Neural crest cell (in vitro differentiated cells): ENCODE measurements at places on chromosomes 11 and 22.
A peak's percentile ranks its signal among the peaks of the same experiment; 100 is the strongest.

DNA sequence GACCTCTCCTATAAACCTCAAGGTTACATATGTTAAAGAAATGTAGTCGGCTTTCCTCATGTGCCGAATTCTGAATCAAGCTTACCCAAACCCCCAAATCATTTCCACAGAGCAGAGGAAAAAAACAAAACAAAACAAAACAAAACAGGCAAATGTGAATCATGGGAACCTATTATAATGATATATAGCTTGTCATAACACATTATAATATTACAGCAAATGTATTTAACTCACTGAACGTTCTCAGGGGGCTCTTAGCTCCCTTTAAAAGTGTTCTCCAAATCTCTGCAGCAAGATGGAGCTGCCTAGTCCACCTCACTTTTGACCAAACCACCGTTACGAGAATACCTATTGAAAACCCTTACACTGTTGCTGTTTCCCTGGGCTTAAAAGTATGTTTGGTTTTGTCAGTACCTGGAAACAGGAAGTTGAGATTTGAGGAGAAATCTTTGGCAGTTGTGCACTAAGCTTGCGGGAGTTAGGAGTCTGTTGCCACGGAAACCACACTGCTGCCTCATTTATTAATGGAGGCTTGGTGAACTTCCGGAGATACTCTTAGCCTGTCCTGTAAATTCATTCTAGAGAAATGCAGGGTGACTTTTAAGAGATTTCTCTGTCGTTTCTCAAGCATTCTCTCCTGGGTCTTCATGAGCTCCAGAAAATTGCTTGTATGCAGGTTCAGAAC is 167.0 kb upstream of the RASSF10 start:
- DNase-seq = no peak

GRCh38 chr11:95465887-95466286 is 234.9 kb upstream of the SESN3 start:
- no peak for DNase-seq

DNA sequence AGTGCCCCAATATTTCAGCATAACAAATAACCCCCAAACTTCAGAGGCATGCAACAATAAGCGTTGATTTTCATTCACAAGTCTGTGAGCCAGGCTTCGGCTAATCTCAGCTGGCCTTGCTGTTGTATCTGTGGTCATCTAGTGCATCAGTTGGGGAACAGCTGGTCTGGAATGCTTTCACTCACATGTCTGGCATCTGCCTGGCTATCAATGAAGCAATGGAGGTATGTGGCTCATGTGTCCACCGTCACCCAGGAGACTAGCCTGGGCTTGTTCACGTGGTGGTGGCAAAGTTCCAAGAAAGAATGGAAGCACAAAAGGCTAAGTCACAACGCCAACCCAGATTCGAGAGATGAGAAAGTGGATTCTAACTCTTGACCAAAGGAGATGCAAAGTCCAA is 304.8 kb upstream of the ISX start:
- no peak for DNase-seq

GRCh38 chr22:45814198-45814597 is 142.6 kb downstream of the ATXN10 start:
- no peak for DNase-seq

GRCh38 chr22:23365961-23366360 is 185.7 kb downstream of the BCR start:
- no peak for DNase-seq

DNA sequence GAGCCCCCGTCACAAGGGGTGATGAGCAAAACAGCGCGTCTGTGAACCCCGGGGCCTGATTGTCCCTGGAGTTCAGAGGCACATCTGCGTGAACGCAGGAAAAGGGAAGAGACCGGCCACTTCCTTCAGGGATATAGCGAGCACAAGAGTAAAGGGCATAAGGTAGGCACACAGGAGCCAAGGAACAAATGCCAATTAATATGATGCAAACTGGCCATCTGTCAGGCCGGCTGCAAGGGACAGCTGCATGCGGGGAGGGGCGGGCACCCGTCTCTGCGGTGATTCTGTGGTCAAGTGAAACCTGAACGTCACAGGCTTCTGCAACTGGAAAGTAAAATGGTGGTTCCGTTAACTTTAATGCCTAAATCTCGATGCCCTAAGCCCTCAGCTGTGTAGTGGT is 64.7 kb downstream of the TRIM29 start:
- no peak for DNase-seq

DNA sequence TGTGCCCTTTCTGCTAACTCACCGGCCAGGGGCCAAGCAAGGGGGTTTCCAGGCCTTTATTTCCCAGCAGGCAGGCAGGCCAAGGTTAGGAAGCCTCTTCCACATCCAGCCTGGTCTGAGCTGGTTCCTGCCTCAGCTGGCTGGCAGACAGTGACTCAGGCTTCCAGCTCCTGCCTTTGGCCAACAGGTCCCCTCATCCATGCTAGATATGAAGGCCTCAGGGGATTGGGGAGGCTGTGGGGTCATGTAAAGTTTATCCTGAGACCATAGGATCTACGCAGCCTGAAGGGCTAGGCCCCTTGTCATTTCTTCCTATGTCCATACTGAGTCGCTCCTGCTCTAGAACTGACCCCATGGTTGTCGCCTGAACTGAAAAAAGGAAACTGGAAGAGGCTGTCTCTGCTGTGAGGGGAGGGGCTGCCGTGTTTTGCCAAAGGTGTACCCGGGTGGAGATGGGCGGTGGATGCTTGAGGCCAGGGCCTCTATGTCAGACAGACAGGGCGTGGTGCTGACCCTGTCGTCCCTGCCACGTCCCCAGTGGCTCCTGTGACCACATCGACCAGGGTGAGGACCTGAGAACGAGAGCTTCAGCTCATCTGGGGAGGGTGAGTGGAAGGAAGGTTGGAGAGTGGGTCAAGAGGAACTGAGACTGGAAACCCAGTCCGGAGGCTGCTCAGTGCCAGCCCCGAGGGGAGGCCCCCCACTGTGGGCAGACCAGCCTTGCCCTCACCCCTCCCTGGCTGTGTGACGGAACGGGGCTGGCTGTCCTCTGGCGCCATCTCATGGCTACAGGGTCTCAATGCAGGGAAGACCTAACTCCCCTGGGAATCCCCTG is 17.0 kb downstream of the P2RY6 start:
- peak; percentile 80 for DNase-seq

DNA sequence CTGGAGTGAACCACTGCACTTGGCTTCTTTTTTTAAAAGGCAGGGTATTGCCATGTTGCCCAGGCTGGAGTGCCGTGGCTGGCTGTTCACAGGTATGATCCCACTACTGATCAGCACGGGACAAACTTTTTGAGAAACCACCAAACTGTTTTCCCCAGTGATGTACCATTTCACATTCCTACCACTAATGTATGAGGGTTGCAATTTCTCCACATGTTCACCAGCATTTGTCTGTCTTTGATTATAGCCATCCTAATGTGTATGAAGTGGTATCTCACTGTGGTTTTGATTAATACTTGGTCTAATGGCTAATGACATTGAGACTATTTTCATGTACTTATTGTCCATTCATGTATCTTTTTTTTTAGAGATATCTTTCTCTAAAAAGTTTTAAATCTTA is 41.5 kb upstream of the EP300 start:
- DNase-seq = no peak

DNA sequence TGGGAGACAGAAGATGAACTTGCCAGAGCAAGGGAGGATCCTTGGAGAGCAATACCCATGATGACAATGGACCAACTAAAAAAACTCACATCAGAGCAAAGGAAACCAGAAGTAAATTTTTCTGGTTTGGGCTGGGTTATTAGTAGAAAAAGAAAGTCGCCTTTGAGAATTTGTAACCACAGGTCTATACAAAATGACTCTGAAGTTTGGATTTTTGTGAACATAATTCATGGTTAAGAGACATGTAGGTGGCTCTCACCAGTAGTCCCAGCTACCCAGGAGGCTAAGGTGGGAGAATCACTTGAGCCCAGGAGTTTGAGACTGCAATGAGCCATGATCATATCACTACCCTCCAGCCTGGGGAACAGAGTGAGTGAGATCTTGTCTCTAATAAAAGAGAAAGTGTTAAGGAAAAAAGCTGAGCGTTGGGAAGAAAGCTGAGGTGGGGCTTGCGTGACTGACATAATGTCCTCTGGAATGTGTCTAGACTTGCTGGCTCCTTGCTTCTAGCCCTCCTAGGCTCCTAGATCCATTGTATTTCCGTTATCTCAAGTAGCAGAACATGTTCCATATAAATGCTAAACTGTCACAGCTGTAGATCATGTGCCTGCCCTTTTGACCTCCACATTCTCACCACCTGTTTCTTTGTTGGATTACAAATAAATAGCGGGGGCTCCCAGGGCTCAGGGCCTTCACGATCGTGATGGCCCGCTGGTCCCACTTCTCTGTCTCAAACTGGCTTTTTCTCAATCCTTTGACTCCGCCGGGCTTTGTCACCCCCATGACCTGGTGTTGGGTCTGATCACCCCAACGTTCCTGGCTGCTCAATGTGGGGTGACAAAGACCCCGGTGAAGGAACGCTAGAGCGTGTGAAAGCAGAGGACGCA is 56.2 kb upstream of the SC5D start:
- no peak for DNase-seq
